GM23248 (cell line): ENCODE measurements at places on chromosomes 11 and 22. TPM values are rescaled to one million over a fixed set of nuclear protein-coding genes. Genes with fewer than 3 reads are reported as not detected.

The PRR5L gene
- 26.7 and 29.8 TPM in 2 replicates for total RNA-seq

DNA sequence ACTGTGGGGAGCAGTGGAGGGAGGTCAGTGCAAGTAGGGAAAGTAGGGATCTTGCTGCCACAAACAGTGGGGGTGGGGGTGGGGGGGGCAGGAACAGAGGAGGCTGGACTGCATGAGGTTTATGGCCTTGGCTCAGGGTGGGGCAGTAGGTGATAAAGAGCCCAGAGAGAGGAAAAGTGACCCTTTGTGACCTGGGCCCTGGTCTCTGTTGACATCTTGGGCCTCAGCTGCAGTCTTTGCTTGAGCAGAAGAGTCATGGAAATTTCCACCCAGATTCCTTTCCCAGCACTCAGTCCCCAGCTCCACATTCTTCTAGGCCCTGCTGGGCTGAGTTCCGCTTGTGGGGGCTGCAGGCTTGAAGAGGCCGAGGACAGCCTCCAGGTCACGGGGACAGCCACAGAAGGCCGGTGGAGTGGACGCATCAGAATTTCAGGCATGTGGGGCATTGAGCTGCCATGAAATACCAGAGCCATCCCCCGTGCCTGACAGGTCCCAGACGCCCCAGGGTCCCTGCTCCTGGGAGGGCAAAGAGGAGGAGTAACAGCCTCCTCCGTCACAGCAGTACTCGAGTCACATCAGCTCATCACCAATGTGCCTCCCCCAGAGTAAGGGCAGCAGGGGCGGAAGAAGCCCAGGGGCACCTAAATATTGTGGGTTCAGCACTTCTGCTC is 9.7 kb upstream of the MALAT1 start:
- DNase-seq = peak; percentile 92

The RAB36 gene
- 3.5 and 5.8 TPM in 2 replicates for total RNA-seq

The MYOD1 gene
- total RNA-seq = not detected in 2 replicates

GRCh38 chr11:95999711-96000406 is 76.0 kb upstream of the MTMR2 start:
- DNase-seq = peak; percentile 34

The B3GAT1 gene
- total RNA-seq = not detected in 2 replicates

The LRRC56 gene
- 1.3 TPM in 1 of 2 replicates, not detected in the other for total RNA-seq

DNA sequence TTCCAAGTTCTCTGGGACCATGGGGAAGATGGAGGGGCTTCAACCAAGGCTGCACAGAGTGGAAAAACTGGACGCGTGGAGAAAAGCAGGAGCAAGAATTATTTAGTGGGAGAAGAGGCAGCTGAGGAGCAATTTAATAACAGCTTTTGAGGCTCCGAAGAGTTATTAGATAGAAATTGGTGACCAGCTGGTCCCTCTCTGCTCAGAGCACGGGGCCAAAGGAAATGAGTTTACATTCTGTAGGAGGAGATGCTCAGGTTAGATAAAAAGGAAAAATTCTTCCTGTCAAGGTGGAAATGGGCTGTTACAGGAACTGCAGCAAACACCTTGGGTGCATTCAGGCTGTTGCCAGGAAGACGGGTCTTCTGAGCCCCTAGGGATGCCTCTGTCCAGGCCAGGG is 47.0 kb upstream of the GALNT18 start:
- no peak for DNase-seq

GRCh38 chr11:133905677-133906156 is 51.1 kb downstream of the IGSF9B start:
- DNase-seq = no peak

The TSGA10IP gene
- total RNA-seq = 0.13 TPM in 1 of 2 replicates, not detected in the other

GRCh38 chr22:19941365-19942082 is at the start of the genes COMT and TXNRD2:
TSS of gene COMT (plus strand) at chr22:19941772. CDS start at chr22:19962527, 20,755 bp downstream.
TSS of gene TXNRD2 (minus strand) at chr22:19941818. CDS start at chr22:19941803, 15 bp downstream.
- peak; percentile 88 for DNase-seq

The SLC37A2 gene
- 2.6 and 5.2 TPM in 2 replicates for total RNA-seq
